ENCODE measurements at places on chromosomes 16 and 17.

DNA sequence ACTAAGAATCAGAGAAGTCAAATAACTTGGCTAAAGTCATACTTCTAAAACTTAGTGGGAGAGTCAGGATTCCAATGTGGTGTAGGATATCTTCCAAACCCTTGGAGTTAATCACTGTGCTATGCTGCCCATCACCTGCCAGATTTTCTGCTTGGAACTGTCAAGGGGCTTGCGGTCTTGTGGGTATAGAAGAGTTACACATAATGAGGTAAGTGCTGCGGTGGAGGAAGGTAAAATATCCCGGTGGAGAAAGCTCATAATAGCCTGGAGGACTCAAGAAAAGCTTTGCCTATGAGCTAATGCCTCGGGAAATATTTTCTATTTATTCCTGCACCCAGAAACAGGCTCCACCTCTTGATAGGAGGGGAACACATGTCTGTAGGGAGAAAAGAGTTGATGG is 195.6 kb downstream of the UTP18 start:
- DNase-seq = no peak

- DNase-seq = no peak
Observed at GRCh38 chr16:50458667-50459495, 89.3 kb upstream of the NKD1 start.

- DNase-seq = no peak
Observed at GRCh38 chr17:35372846-35373533, 431 bp downstream of the SLFN11 start.

GRCh38 chr16:78240459-78241222 is 141.2 kb downstream of the WWOX start:
- no peak for DNase-seq

GRCh38 chr17:45719335-45720071 is 64.6 kb upstream of the CRHR1 start:
- no peak for DNase-seq

DNA sequence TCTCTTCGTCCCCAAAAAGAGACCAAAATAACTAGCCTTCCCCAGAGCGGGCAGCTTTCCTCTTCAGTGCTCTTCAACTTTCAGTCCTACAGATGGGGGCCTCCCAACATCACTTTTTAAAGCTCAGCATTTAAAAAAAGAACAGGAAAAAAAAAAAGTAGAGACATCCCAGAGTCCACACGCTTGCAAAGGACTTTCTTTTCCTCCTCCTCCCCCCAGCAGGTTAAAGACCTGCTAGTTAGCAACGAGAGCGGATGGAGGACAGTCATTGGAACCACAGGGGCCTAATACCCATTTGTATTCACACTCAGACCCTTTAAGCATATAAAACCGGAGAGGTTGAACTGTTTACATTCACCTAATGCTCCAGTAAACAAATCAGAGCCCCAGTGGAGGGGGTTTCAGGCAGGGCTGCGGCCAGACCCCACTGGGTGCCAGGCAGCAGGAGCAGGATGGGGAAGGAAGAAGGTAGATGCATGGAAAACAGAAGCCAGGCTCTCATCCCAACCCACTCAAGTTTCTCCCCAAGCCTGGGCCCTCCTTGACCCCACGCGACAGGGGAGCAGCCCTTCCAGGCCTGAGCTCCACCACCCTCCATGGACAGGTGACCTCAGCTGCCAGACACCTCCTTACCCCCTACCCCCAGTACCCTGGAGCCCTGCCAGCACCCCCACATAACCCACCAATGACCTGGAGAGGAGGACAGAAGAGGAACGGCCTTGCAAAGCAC is 15.2 kb downstream of the ZFHX3 start:
- DNase-seq = no peak

GRCh38 chr17:52495646-52496045 is 337.1 kb upstream of the CA10 start:
- no peak for DNase-seq

DNA sequence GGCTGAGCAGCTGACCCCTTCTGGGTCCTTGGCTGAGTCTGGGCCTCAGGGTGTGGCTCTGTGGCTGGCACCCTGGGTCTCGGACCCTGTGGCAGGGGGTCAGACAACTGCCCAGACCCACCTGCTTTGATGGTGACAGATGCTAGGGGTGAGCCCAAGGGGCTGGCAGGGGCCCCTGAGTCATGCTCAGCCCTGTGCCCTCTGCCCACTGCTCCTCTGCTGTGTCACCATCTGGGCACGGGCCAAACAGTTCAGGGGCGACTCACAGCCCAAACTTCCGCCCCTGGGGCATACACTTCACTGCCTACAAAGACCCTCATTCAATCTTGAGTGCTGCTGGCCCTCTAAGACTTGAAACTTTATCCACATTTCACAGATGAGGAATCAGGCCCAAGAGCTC is 5.7 kb downstream of the ADGRG1 start:
- DNase-seq = no peak

DNA sequence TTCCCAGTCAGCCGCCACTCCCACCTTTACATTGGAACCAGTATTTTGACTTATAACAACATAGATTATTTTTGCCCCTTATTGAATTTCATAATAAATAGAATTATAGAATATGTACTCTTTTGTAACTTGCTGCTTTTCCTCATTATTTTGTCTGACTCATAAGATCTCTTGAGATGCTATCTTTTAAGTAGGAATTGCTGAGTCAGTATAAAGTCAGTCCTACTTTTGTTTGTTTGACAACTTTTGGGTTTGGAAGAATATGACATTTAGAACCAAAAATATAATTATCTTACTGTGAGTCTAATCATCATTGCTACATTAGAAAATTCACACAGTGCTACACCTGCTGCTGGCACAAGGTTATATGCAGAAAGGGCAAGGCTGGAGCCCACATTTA is 69.7 kb downstream of the STXBP4 start:
- no peak for DNase-seq

GRCh38 chr17:7177954-7178477 is 1.2 kb downstream of the ASGR1 start:
- DNase-seq = peak; percentile 20

GRCh38 chr17:15185625-15185991 is 79.5 kb downstream of the PMP22 start:
- no peak for DNase-seq

DNA sequence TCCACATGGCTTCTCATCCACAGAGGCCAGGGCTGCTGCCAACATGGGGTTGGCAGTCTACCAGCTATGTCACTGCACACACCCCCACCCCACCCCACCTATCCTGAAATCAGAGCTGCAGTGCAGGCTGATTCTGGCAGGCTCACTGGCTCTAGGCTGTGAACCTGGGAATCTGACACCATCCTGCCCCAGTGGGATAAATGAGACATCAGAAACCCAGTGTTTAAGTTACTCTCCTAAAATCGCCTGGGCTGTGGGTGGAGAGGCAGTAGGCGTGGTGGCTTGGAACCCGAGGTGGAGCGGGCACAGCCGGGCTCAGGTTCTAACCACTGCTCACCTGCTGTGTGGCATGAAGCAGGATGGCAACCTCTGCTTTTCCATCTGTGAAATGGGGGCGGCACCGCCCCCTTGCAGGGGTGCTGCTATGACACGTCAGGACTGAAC is 5.6 kb downstream of the SLC38A8 start:
- DNase-seq = no peak

- DNase-seq = no peak
Observed at GRCh38 chr16:24482681-24483202, 56.6 kb upstream of the RBBP6 start.

Measured in DMS153 (cell line).